ENCODE measurements at places on chromosomes 7 and 10.

DNA sequence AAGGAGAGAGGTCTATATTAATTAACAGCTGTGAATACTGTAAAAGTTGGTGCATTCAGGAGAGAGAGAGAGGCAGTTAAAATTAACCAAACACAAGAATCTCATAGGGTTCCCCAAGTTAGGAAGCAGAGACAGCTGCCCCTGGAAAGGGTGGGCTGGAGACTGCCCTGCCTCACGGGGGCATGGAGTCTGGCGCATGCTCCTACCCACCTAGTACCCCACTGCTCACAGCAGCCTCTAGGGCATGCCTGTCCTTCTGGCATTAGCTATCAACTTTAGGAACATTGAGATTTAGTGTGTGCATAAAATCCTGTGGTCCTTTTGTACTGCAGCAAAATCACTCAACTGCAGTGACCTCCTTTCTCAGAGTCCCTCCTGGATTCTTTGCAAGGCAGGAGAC is 710.1 kb downstream of the SORCS3 start:
- DNase-seq = no peak

GRCh38 chr7:141013345-141013715 is 1.4 kb downstream of the MRPS33 start:
- DNase-seq = no peak

- DNase-seq = no peak
Measured at GRCh38 chr7:5452937-5453540, 29.4 kb upstream of the TNRC18 start.

GRCh38 chr7:116949941-116950801 is 3.1 kb upstream of the ST7 start:
- no peak for DNase-seq
